Dermis microvascular lymphatic vessel endothelial cell (primary cell): ENCODE measurements at places on chromosomes 6 and 20. TPM values are rescaled to one million over a fixed set of nuclear protein-coding genes. Genes with fewer than 3 reads are reported as not detected.

GRCh38 chr20:3165473-3166337 is 6.0 kb upstream of the FASTKD5 start:
- DNase-seq = peak; percentile 62

DNA sequence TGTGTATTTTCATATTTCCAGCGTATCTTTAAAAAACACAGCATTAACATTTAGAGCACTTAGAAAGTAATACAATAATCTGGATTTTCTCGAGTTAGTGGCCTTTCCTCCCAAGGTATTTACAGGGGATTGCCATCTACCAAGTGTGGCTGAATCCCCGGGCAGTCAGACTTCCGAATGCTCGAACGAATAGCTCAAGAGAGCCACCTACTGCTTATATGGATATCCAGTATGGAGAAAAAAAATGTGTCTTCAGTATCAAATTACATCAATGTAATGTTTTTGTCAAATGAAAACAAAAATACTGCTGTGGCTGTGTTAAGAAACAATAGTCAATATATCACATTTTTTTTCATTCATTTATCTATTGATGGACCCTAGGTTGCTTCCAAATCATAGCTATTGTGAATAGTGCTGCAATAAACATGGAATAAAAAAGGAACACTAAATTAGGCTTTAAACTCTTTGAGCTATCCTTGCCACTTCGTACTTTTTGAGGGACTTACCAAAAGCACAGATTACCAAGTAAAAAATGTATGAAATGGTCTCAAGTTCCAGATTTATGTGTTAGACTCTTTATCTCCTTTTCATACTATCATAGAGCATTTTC is 654.5 kb upstream of the PTCHD4 start:
- peak; percentile 63 for DNase-seq

DNA sequence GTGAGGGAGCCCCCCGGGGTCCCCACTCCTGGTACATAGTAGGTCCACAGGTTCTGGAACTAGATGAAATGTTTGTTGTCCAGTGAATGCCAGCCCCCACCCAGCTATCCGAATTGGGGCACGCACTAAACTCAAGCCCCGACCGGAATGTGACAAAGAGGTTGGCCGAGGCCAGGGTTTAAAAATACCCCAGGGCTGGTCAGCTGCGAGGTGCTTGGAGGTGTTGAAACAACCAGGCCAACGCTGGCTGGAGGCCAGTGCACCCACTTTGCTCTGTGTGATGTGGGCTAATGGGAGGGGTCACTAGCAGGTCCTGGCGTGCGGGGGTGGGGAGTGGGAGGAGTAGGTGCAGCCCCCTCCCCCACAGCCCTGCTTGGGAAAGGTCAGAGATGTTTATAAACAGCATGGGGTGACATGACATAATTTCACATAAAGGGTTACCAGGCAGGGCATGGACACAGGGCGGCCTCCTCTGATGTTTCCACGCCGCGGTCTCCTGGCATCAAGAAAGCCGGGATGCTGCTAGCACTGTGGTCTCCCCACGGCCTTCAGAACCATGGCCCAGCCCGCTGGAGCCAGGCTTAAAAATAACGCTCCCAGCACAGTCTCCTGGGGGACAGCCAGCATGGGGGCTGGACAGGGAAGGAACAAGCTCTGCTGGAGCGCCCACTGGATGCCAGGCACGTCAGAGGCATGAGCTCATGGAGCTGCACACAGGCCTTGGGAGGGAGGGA is 111.2 kb upstream of the PTPN1 start:
- no peak for DNase-seq

DNA sequence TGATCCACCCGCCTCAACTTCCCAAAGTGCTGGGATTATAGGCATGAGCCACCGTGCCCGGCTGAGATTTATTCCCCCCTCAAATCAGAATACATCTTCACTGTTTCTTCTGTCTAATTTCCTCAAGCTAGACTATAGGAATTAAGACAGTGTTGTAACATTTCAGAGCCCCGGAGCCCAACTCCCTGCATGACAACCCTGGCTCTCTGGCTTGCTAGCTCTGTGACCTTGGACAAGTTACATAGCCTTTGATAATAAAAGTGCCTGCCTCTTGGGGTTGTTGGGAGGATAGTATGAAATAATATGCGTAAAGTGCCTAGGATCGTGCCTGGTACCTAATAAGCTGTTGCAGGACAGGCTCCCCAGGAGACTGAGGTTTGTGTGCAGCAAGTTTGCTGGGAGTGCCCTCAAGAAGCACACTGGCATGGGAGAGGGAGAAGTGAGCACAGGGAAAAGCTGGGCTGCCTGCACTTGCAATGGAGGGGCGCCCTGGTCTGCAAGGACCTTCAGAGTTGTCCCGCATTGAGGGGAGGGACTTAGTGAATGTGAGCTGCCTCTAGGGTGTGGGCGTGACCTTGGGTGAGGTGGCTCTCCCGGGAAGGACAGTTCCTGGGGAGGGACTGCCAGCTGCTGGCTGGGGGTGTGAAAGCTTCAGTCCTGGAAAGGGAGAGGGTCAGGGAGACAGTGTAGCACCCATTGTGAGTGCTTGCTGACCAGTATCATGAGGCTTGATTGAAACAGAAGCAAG is 43.4 kb downstream of the TAF8 start:
- no peak for DNase-seq

DNA sequence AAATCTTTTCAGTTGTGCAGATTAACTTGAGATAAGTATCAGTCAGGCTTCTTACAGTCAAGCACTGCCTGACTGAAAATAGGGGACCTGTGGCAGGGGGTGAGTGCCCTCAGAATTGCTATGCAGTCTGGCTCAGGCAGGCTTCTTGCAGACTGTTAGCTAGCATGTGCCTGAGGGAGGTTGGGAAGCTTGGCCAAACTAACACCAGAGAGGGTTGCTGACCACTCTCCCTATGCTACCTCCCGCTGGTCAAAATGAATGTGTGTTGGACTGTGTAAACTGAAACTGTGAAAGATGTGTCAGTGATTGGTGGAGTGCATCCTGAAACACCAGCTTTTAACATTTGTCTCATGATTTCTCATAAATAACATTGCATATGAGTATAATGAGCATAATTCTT is 622.3 kb upstream of the IMPG1 start:
- DNase-seq = no peak

- no peak for DNase-seq
Observed at GRCh38 chr6:12363651-12364381, 73.7 kb downstream of the EDN1 start.

DNA sequence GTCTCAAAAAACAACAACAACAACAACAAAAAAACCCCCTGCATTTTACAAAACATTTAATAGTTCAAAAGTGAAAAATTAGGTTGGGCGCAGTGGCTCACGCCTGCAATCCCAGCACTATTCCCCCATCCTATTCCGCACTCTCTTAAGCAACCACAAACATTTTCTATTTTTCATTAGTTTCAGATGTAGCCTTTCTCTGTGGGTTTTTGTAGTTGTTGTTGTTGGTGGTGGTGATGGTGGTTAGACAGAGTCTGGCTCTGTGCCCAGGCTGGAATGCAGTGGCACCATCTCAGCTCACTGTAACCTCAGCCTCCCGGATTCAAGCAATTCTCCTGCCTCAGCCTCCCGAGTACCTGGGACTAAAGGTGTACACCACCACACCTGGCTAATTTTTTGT is 6.4 kb upstream of the GMNN start:
- no peak for DNase-seq

DNA sequence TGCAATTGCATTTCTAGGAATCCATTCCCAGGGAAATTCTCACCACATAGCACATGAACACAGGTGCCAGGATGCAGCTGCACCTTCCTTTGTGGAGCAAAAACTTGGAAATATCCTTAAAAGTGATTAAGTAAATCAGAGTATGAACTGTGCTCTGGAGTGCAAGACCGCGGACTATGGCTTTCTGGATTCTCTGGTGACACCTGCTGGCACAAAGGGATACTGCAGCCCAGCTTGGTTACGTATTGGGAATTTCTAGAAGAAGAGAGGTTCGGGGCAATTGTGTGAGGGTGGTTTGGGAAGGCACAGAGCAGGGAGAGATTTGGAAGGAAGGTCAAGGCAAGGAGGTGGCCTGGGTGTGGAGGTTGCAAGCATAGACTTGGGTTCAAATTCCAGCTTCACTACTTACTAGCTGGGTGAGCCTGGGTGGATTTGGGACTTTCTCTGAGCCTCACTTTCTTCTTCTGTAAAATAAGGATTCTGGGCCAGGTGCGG is 15.9 kb upstream of the PEDS1 start:
- DNase-seq = peak; percentile 58

BAG2 gene
- total RNA-seq = 0.38 and 0.90 TPM in 2 replicates

VGLL2 gene
- not detected in 2 replicates for total RNA-seq
